ENCODE measurements at places on chromosomes 5 and 9.

DNA sequence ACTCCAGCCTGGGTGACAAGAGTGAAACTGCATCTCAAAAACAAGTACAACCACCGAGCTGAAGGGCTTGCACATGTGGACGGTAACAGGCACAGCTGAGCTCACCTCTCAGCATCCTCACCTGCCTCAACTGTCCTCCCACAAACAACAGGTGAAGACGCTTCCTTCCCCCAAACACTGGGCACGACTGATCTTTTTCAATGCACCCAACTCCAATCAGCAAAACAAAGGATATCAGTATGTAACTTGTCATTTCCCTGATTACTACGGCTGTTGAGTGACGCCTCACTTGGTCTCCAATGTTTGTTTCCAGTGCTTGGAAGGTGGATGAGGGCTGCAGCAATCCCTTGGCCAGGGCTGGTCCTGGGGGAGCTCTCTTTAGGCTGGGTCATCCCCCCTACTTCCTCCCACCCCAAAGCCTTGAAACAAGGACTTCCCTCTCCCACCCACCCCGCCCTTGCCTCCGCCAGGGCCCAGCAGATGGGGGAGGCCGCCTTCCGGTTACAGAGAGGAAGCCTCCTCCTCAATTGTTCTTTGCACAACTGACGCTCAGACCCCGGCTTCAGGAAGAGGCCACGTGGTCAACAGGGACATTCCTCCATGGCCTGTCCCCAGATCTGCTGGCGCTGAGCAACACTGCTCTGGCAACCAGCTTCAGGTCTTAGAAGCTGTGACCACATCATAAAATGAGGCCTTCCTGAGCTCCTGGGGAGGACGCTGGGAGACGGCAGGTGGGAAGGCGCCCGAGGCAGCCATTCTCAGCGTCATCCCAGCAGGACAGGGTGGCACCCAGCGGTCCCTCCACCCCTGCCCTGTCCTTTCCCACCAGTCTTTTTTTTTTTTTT is 5.9 kb downstream of the FAM78A start:
- no peak for DNase-seq

GRCh38 chr5:158268286-158268685 is 409.3 kb upstream of the CLINT1 start:
- DNase-seq, result no peak

DNA sequence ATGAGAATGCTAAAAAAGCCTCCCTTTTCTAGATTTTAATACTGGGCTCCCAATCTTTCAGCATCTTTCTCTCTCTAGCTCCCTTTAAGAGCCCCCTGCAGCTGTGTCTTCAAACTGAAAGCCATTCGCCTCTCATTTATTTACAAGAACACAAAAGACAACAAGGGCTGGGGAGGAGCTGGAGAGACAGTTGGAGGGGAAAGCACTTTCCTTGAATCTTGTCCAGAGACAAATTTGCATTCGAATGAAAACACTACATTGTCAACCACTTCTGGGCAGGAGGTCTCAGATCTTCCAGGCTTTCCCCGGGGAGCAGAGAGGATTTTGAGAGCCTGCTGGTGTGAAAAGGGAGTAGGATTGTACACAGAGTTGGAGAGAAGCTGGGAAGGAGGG is 518.3 kb downstream of the CTNND2 start:
- DNase-seq, result no peak

GRCh38 chr9:4020755-4021296 is 279.0 kb downstream of the GLIS3 start:
- no peak for DNase-seq

DNA sequence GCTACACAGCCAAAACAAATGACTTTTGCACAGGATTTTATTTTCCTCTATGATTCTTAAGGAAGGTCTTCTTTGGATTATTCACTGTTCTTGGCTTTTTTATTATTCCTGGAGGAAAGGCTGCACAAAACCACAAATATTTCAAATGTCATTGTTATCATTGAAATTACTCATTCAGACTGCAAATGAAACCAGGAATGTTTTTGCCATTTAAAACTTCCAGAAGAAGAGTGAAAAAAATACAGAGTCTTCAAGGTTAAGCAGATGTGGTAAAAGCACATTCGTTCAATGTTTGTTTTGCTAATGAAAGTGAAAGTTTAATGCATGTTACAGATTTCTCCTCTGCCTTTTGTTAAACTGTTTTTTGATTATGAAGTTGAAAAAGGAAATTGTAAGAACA is 238.2 kb downstream of the TLE4 start:
- DNase-seq, result no peak

DNA sequence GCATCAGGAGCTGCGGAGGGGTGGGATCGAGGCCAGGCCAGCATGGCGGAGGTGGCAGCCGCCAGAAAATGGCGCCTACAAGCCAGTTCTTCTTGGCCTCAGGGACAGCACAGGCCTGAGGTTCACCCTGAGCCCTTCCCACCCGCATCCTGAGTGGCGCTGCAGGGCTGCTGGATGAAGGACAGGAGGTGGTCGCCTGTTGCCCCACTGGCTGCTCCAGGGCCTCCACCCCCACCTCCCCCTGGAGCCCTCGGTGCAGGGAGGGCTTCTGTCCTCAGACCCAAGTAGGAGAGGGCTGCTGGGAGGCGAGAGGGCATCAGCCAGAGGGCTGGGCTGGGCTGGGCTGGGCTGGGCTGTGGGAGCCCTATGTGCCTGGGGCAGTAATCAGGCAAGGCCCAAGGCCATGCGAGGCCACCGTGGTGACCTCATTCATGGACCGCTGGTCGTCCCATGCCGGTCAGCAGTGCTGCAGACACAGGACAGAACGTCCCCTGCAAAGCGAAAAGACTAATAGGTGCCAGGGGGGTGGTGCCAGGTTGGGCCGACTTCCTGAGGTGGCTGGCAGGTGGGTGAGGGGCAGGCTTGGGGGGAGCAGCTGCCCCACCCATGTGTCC is 13.8 kb downstream of the GPSM1 start:
- DNase-seq, result no peak

GRCh38 chr9:93205045-93205768 is 21.3 kb downstream of the WNK2 start:
- DNase-seq, result peak; percentile 35

DNA sequence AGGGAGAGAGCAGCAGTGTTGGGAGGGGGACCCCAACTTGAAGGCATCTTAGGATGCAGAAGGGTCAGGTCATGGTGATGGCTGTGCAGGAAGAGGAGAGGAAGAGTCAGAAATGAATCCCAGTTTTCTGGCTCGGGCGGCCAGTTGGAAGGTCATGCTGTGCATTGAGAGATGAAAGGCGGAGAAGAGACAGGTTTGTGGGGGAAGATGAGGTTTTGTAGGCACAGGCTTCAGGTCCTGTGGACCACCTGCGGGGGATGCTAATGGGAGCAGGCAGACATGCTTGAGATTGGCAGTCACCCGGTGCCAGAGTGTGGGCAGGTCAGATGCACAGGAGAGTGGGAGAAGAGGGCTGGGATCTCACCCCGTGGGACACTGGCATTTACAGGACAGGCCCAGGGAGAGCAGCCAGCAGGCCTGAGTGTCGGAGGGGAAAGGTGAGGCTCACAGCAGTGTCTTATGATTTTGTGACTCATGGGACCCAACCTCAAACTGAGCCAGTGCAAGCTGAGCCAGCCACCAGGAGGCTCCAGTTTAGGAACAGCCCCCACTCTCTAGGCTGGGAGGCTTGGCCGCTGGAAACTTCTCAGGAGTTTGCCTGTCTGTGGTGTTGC is 17.5 kb downstream of the STXBP1 start:
- DNase-seq, result no peak

DNA sequence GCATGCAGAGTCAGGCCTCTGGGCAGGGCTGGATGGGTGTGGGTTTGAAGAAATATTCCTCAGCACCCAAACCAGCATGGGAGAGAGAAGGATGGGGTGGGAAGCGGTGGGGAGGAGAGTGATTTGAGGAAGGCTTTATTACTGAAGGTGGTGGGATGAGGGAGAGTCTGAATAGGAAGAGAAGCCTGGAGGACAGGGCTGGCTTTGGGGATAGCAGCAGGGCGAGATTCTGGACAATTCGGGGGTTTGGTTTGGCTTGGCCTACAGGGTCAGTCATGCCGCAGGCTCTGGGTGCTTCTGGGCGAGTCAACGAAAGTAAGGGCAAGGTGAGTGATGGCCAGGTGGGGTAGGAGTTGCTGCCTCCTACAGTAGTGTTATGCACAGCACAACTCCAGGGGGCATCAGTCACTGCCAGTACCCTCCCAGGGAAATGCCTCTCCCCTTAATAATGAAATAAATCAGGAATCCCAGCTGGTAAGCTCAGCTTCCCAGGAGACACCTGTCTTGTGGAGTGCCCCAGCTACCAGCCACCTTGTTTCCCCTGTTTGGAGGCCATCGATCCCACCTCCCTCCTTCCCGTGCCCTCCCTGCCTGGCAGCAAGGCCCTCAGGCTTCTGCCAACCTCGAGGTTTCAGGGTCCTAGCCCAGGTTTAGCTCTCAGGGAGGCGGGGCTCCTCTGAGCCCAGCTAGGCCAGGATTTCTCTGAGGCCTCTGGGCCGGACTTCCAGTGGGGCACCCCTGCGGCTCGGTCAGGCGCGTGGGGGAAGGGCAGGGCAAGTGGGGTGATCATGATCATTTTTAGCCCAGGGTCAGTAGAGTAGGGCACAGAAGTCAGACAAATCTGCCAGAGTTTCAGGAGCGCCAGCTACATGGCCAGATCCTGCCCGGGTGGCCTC is 741 bp upstream of the NKX2-5 start:
- no peak for DNase-seq

DNA sequence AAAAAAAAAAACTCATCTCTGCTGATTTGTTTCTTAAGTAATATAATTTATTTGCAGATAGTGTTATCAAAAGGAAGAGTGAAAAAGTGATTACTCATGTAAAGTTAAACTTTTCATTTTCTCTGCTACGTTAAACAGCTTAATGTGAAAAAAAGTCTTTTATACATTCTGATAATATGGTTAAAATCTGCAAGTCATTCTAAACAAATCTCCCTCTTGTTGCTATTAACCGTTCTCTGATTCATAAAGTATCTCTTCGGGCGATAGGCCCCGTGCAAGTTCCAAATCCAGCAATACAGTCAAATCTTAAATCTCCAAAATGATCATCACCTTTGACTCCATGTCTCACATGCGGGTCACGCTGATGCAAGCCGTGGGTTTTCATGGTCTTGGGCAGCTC is 732.0 kb downstream of the TAF11L14 start:
- no peak for DNase-seq

- DNase-seq, result no peak
Observed at GRCh38 chr9:35958104-35958837, at the start of gene OR2S2. OR2S2 (minus strand) TSS chr9:35958154; CDS start chr9:35958098, 56 bp downstream.

GRCh38 chr9:117616431-117616831 is 87.8 kb upstream of the TLR4 start:
- DNase-seq, result peak; percentile 76

DNA sequence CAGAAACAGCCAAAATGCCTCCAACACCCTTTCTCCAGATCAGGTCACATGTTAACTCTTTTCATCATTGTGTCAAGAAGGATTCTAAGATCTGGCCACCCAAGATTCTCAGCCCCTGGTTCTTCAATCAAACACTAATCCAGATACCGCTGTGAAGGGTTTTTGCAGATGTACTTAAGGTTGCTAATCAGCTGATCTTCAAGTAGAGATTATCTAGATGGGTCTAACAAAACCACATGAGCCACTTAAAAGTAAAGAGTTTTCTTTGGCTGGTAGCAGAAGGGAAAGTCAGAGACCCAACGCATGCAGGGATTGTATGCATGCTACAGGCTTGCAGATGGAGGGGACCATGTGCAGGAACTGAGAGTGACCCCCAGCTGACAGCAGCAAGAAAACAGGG is 267.9 kb downstream of the CDK5RAP2 start:
- DNase-seq, result no peak

All from DMS 273 treated with DMSO at 0.1 percent for 48 hours (cell line).